Common myeloid progenitor, CD34-positive (primary cell): ENCODE measurements at places on chromosomes 12 and 14.

- no peaks in the 10 kb centered on the region for H3K36me3 ChIP-seq
- H3K4me1 ChIP-seq, result no peaks in the 10 kb centered on the region
- DNase-seq, result no peak
- H3K27ac ChIP-seq, result no peak overlapping the region
- no peak overlapping the region for H3K4me3 ChIP-seq
- no peaks in the 10 kb centered on the region for H3K27me3 ChIP-seq
Observed at GRCh38 chr14:86858591-86858990, 1134.4 kb downstream of the GALC start.

DNA sequence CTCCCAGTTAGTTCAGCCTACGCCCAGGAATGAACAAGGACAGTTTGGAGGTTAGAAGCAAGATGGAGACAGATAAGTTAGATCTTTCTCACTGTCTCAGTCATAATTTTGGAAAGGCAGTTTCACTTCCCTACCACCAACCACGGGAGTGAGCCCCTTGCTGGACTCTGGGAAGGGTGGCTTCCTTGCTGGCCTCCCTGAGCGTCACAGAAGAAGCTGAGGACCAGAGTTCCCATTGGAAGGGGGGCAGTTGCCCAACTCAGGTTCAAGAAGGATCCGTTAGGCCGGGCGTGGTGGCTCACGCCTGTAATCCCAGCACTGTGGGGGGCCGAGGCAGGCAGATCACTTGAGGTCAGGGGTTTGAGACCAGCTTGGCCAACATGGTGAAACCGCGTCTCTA lies 106.2 kb upstream of the MAX start:
- no peaks in the 10 kb centered on the region for H3K27me3 ChIP-seq
- no peak for DNase-seq
- H3K27ac ChIP-seq, result no peak overlapping the region
- no peaks in the 10 kb centered on the region for H3K36me3 ChIP-seq

GRCh38 chr12:4388032-4388431 lies 8.5 kb upstream of the FGF23 start:
- H3K27ac ChIP-seq, result no peak overlapping the region
- no peak for DNase-seq
- H3K4me3 ChIP-seq, result no peak overlapping the region
- peaks cover 18% of the 10 kb centered on the region for H3K4me1 ChIP-seq
- H3K36me3 ChIP-seq, result no peaks in the 10 kb centered on the region
- H3K27me3 ChIP-seq, result no peaks in the 10 kb centered on the region

GRCh38 chr14:49366416-49366815 lies 219.8 kb downstream of the RPS29 start:
- H3K27me3 ChIP-seq, result peaks cover 6% of the 10 kb centered on the region
- H3K36me3 ChIP-seq, result no peaks in the 10 kb centered on the region
- no peaks in the 10 kb centered on the region for H3K4me1 ChIP-seq
- no peak overlapping the region for H3K27ac ChIP-seq
- DNase-seq, result no peak

GRCh38 chr12:33994857-33995808 lies 27.2 kb upstream of the ALG10 start:
- no peak for DNase-seq
- no peaks in the 10 kb centered on the region for H3K36me3 ChIP-seq
- H3K27me3 ChIP-seq, result no peaks in the 10 kb centered on the region
- H3K27ac ChIP-seq, result no peak overlapping the region
- no peak overlapping the region for H3K4me3 ChIP-seq

DNA sequence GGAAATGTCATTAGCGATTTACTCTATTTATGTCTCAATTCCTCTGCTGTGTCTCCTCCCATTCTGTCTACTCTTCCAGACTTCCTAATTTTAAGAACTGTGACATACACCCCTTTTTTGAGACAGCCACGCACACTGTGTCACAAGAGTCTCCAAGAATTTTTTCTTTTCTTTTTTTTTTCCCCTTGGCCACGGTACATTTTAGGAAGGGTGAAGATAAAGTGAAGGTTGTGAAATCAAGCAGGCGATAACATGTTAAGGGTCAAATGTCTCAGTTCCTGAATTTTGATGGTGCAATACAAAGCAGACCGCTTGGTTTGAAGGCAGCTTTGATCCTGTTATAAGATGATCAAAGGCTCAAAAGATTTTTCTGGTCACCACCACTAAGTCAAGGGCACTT lies 4.3 kb downstream of the OLR1 start:
- no peak for DNase-seq
- H3K27ac ChIP-seq, result no peak overlapping the region
- no peak overlapping the region for H3K4me3 ChIP-seq
- no peaks in the 10 kb centered on the region for H3K36me3 ChIP-seq
- H3K27me3 ChIP-seq, result no peaks in the 10 kb centered on the region
- no peaks in the 10 kb centered on the region for H3K4me1 ChIP-seq

DNA sequence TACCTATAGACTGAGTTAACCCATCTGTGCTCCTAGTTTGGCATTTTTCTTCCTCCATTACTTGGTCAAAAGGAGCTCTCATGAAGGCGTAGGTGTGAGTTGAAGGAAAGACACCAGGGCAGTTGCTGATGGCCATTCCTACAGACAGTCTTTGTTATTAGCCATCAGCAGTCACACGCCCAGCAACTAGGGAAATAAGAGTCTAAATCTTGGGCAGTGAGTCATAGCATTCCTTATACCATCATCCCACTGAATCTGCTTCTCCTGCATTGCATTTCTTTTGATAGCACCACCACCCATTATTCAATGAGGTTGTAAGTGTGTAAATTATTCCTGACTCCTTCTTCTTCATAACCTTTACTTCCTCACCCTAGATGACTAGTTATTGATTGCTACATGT lies 150.9 kb upstream of the IGF1 start:
- no peak for DNase-seq
- no peaks in the 10 kb centered on the region for H3K36me3 ChIP-seq
- no peaks in the 10 kb centered on the region for H3K27me3 ChIP-seq
- H3K27ac ChIP-seq, result no peak overlapping the region
